ENCODE measurements at places on chromosomes 16 and 17.

DNA sequence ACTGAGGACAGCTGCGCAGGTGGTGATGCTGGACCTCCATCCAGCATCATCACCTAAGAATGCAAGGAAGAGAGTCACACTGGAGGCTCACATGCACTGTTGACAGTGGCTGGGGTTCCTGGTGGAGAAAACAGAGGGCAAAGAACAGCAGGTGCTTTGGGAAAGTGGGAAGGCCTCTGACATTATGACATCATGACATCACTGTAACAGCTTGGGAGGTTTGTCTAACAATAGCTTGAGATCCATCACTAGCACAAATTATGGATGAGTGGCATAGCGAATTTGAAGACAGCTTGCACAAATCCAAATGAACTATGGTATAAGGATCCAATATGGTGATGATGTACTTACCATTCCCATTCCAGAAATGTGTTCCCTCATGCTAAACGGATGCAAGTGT, 226.5 kb upstream of the MPHOSPH6 start:
- H3K27ac ChIP-seq = no peak overlapping the region
- no peak for DNase-seq
- H3K36me3 ChIP-seq = no peaks in the 10 kb centered on the region
- H3K4me3 ChIP-seq = no peak overlapping the region
- H3K4me1 ChIP-seq = no peaks in the 10 kb centered on the region

DNA sequence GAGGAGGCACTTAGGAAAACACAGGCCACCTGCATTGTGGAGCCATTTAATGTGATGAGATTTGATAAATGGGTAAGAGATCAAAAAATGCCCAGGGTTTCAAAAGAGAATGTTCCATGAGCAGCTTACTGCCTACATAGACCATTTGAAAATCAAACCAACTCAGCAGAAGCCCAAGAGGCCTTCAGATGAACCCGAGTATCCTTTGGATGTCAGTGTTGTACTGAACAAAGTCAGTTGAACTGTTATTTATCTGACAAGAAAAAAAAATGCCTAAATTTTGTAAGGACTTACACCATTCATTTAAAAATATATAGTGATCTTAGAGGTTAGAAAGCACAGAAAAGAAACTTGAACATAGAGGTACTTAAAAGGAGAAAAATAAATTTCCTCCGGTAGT, 381.7 kb downstream of the ZFHX3 start:
- H3K36me3 ChIP-seq = no peaks in the 10 kb centered on the region
- H3K4me3 ChIP-seq = no peak overlapping the region
- H3K4me1 ChIP-seq = peaks cover 5% of the 10 kb centered on the region
- DNase-seq = no peak

DNA sequence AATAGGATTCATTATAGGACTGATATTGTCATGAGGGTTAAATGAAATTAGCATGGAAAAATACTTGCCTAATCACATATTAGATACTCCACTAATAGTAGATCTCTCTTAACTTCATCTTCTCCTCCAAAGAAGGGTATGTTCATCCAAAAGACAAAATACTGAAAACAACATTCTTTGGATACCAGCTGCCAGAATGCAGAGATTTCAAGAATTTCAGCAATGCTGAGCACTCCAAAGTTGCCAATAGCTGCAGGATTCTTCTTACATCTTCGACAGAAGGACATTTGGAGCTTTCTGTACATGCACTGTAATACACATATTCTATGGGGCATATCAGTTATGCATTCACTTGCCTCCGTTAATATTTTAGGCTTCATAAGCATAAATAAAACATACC, 436.5 kb downstream of the HAPSTR1 start:
- H3K27me3 ChIP-seq = no peaks in the 10 kb centered on the region
- H3K27ac ChIP-seq = no peak overlapping the region
- DNase-seq = no peak

DNA sequence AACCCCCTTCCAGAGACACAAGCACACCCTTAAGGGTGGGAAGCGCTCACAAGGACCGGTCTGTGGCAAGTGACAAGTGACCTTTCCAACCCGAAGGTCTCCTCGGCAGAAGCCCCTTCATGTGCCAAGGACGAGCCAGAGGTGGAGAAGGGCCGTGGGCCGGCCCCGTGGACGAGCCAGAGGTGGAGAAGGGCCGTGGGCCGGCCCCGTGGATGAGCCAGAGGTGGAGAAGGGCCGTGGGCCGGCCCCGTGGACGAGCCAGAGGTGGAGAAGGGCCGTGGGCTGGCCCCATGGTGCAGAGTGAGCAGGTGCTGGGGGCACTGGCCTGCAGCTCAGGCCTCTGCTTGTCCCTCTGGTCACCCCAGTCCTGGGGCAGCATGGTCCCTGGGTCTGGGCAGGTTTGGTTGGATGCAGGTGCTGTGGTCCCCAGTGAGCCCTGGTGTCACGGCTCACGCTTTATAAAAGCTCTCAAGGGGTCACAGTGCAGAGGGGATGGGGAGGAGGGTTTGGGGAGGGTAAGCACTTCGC, 45.6 kb downstream of the CBFA2T3 start:
- DNase-seq = no peak
- H3K4me1 ChIP-seq = peaks cover 11% of the 10 kb centered on the region
- H3K36me3 ChIP-seq = no peaks in the 10 kb centered on the region
- peaks cover 4% of the 10 kb centered on the region for H3K27me3 ChIP-seq

DNA sequence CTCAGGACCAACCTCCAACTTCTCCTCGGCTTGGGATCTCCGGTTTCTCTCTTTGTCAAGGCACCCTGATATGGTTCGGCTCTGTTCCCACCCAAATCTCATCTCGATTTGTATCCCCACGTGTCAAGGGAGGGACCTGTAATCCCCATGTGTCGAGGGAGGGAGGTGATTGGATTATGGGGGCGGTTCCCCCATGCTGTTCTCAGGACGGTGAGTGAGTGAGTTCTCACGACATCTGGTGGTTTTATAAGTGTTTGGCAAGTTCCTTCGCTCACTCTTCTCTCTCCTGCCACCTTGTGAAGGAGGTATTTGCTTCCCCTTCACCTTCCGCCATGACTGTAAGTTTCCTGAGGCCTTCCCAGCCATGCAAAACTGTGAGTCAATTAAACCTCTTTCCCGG, 117.9 kb downstream of the SEC14L1 start:
- H3K27me3 ChIP-seq = no peaks in the 10 kb centered on the region
- H3K27ac ChIP-seq = no peak overlapping the region
- DNase-seq = no peak
- H3K36me3 ChIP-seq = no peaks in the 10 kb centered on the region
- H3K4me1 ChIP-seq = no peaks in the 10 kb centered on the region

Data from natural killer cell (primary cell).